H9 (cell line): ENCODE measurements at places on chromosomes 16 and 17. TPM values are rescaled to one million over a fixed set of nuclear protein-coding genes. Genes with fewer than 3 reads are reported as not detected.

- DNase-seq, result no peak
- H3K4me1 ChIP-seq, result no peaks in the 10 kb centered on the region
Observed at GRCh38 chr16:37511-37910, 15.9 kb downstream of the POLR3K start.

DNA sequence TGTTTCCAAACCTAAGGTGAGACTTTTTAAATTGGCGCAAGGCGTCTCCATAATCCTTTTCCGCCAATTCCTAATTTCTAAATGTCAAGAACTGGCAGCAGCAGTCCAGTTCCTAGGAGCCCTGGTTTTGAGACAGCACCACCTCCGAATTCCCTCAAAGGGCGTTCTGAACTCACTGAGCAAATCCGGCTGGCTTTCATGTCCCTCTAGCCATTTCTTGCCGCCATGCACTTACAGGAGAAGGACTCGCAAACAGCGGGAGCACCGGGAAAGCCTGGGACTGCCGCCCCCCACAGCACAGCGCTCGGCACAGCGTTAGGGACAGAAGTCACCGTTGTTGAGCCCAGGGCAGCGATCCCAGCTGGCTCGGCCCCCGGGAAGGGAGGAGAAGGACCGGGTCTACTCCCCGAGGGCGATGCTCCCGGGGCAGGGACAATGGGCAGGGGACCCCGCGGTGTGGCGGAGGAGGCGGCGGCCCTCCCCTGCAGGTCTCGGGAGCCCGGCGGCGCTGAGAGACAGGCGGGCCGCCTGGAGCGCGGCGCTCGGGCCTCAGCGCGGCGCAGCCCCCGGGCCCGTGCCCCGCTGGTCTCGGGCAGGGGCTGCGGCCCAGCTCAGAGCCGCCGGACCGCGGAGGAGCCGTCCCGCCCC, 545 bp downstream of the ARHGAP17 start:
- H3K4me3 ChIP-seq, result peak overlapping the region; percentile 94
- H3K4me1 ChIP-seq, result no peaks in the 10 kb centered on the region
- H3K36me3 ChIP-seq, result peaks cover 21% of the 10 kb centered on the region
- H3K27me3 ChIP-seq, result no peaks in the 10 kb centered on the region

DNA sequence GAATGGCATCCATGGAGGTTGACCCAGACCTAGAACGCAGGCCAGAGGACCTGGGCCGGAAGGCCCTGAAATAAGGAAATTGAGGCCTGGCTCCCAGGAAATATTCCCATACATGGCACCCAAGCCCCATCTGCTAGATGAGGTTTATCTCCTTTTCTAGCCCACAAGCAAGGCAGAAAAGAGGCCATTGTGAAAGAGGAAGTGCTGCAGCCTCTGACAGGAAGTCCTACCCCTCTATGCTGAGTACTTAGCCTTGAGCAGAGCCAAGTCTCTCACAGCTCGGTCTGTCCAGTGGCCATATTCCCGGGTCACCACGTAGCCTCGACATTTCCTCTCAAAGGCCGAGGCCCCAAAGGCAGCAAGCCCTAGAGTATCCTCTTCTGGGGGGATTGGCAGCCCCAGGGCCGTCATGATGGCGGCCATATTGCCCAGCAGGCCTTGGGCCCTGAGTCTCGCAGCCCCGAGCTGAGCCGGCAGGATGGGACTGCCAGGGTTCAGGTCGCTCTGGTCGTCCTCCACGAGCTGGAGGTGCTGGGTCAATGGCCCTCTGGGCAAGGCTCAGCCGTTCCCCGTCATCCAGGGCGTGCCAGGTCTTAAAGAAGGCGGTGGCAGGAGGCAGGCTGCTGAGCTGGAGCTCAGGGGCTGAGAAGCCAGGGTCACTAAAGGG, 7.8 kb downstream of the CTF1 start:
- no peaks in the 10 kb centered on the region for H3K27me3 ChIP-seq
- no peaks in the 10 kb centered on the region; the same call in 1 of the 2 replicates for H3K4me1 ChIP-seq
- no peak overlapping the region for H3K4me3 ChIP-seq
- no peak for DNase-seq
- H3K27ac ChIP-seq, result no peak overlapping the region
- H3K36me3 ChIP-seq, result no peaks in the 10 kb centered on the region

GRCh38 chr16:84459941-84460405, 44.5 kb downstream of the MEAK7 start:
- H3K27me3 ChIP-seq, result no peaks in the 10 kb centered on the region
- no peak overlapping the region for H3K4me3 ChIP-seq
- no peaks in the 10 kb centered on the region for H3K4me1 ChIP-seq
- H3K27ac ChIP-seq, result no peak overlapping the region
- DNase-seq, result no peak

GRCh38 chr17:53588317-53588716, 234.4 kb upstream of the KIF2B start:
- H3K36me3 ChIP-seq, result peaks cover 1% of the 10 kb centered on the region; the same call in 2 of the 3 replicates
- DNase-seq, result no peak
- H3K27me3 ChIP-seq, result no peaks in the 10 kb centered on the region
- no peak overlapping the region for H3K27ac ChIP-seq
- H3K4me3 ChIP-seq, result no peak overlapping the region

DNA sequence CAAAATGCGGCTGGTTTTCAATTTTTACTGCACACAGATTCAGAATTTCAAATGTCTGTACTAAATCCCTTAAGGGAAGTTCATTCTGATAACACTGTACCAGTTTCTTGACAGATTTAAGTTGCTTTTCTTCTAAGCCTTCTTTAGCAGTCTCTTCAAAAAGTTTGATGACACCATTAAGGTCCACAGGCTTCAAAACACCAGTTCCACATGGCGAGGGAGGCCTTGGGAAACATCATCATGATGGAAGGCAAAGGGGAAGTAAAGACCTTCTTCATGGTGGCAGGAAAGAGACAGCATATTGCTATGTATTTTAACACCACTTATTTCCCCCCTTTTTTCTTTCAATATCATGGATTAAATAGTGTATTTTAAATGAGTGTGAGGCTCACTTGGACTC, 24.5 kb downstream of the NLRC5 start:
- H3K27me3 ChIP-seq, result no peaks in the 10 kb centered on the region
- H3K36me3 ChIP-seq, result no peaks in the 10 kb centered on the region; the same call in 2 of the 3 replicates
- no peaks in the 10 kb centered on the region for H3K4me1 ChIP-seq
- no peak for DNase-seq
- H3K4me3 ChIP-seq, result no peak overlapping the region

- H3K4me3 ChIP-seq, result no peak overlapping the region
- H3K27ac ChIP-seq, result no peak overlapping the region
- H3K27me3 ChIP-seq, result no peaks in the 10 kb centered on the region
- no peaks in the 10 kb centered on the region for H3K4me1 ChIP-seq
- no peaks in the 10 kb centered on the region for H3K36me3 ChIP-seq
Observed at GRCh38 chr16:11396241-11397048, 51.2 kb downstream of the RMI2 start.

DNA sequence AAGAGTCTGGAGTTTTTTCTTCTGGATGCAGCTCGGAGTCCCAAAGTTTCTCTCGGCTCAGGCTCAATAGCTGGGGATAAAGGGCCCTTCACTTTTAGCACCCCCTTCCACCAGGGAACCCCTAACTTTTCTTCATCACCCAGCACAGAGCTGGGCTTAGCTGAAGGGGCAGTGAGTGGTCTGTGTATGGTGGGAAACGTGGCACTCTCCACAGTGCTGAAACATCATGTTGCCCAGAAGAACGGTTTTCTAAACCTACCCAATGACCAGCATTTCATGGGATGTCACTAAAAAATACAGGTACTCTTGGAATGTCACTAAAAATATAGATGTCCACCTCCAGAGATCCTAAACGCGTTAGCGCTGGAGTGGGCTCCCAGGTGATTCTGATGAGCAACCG, 12.0 kb downstream of the ERN2 start:
- no peaks in the 10 kb centered on the region for H3K27me3 ChIP-seq
- no peak for DNase-seq
- peaks cover 4% of the 10 kb centered on the region for H3K36me3 ChIP-seq
- no peaks in the 10 kb centered on the region for H3K4me1 ChIP-seq
- H3K4me3 ChIP-seq, result no peak overlapping the region
- no peak overlapping the region for H3K27ac ChIP-seq

GRCh38 chr16:85310868-85311585, 198.8 kb upstream of the CIBAR2 start:
- peaks cover 15% of the 10 kb centered on the region; the same call in 1 of the 2 replicates for H3K4me1 ChIP-seq
- no peaks in the 10 kb centered on the region for H3K27me3 ChIP-seq
- no peak for DNase-seq
- H3K36me3 ChIP-seq, result no peaks in the 10 kb centered on the region
- no peak overlapping the region; the same call in 1 of the 2 replicates for H3K4me3 ChIP-seq

GRCh38 chr16:49800441-49800840, 55.5 kb downstream of the ZNF423 start:
- no peak overlapping the region for H3K4me3 ChIP-seq
- H3K4me1 ChIP-seq, result peaks cover 3% of the 10 kb centered on the region; the same call in 1 of the 2 replicates
- no peaks in the 10 kb centered on the region; the same call in 2 of the 3 replicates for H3K36me3 ChIP-seq
- DNase-seq, result no peak

DNA sequence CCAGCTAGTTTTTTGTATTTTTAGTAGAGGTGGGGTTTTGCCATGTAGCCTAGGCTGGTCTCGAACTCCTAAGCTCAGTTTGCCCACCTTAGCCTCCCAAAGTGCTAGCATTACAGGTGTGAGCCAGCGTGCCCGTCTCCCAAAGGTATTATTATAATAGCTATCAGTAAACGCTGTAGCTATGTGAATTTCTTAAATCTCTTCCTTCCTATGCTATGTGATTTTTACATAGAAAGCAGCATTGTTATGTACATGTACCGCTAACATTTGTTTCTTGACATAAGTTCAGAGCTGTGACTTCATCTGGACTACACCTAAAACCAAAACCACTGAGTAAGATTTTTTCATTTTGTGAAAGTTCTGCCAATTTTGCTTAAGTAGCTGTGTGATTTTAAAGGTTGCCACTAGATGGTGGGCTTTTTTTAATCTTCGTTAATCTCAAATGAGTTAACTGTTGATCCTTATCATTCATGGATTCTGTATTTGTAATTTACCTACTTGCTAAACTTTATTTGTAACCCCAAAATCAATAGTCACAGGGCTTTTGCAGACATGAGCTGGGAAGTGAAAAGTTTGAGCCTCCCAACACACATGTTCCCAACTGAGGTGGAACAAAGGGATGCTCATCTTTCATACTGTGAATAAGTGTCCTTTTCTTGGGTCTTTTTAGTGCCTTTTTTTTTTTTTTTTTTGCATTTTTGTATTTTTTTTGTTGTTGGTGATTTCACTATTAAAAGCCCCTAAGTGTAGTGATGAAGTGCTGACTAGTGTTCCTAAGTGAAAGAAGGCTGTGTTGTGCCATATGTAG, 21.9 kb downstream of the PRKAR1A start:
- no peak overlapping the region for H3K27ac ChIP-seq
- H3K4me1 ChIP-seq, result no peaks in the 10 kb centered on the region

DNA sequence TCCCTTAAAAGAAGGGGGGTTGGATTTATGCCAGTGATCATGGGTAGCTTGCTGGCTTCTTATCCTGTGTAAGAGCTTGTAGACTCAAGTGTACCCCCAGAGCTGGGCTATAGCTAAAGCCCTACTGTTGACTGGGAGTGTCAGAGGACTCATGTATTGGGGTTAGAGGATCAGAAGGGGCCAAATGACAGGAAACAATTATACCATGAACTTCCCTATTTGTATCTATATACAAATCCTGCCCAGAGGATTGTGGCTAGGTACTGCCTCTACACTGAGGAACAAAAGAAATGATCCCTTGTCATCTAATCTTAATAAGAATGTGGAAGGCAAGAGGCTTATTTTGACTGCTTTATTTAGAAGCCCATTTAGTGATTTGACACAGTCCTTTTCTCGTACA, 14.3 kb downstream of the ZP2 start:
- H3K4me3 ChIP-seq, result no peak overlapping the region
- no peak overlapping the region for H3K27ac ChIP-seq
- no peaks in the 10 kb centered on the region for H3K36me3 ChIP-seq
- H3K27me3 ChIP-seq, result no peaks in the 10 kb centered on the region
- no peak for DNase-seq

DNA sequence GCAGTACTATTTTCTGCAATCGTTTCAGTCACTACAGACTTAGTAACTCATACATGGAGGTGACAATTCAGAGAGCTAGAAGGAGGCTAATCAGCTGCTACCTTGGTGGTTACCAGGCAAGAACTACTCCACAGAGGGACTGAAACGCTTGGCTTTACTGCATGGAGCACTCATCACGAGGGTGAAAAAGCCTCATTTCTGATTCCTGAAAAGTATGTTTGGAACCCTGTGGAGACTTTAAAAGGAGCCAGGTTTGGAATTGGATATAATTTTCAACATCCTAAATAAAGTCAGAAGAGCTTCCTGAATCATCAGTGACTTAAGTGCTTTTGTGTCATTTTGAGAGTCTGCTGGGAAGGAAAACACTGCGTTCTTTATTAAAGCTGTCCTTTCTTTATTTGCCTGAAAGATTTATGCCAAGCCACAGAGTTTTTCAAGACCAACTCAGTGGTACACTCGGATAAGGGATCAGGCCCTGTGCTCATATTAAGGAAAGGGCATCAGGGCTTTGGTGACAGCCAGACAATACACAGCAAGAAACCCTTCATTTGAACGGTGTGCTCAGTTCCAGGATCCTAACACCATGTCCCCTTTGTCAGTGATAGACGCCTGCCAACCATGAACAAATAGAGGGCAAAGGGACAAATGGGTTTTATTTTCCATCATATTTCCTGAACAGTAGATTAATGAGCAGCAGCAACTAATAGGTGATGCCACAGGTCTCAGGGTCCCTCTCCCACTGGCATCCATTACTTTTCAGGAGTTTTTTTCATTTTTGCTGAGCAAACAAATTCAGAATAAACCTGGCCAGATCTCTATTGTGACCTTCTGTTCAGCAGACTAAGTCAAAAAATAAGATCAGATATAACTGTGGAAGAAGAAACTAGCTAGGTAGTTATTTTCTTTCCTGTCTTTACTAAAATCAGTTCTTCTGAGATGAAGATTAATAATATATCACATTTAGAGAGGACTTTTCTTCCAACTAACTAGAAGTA, 80.5 kb upstream of the CLEC18B start:
- H3K27me3 ChIP-seq, result no peaks in the 10 kb centered on the region
- no peaks in the 10 kb centered on the region for H3K4me1 ChIP-seq
- H3K36me3 ChIP-seq, result peaks cover 9% of the 10 kb centered on the region; the same call in 2 of the 3 replicates
- no peak for DNase-seq

GRCh38 chr17:6753006-6753445, 2.8 kb upstream of the XAF1 start:
- no peak overlapping the region for H3K4me3 ChIP-seq
- no peaks in the 10 kb centered on the region for H3K27me3 ChIP-seq
- peak; percentile 63 for DNase-seq

DNA sequence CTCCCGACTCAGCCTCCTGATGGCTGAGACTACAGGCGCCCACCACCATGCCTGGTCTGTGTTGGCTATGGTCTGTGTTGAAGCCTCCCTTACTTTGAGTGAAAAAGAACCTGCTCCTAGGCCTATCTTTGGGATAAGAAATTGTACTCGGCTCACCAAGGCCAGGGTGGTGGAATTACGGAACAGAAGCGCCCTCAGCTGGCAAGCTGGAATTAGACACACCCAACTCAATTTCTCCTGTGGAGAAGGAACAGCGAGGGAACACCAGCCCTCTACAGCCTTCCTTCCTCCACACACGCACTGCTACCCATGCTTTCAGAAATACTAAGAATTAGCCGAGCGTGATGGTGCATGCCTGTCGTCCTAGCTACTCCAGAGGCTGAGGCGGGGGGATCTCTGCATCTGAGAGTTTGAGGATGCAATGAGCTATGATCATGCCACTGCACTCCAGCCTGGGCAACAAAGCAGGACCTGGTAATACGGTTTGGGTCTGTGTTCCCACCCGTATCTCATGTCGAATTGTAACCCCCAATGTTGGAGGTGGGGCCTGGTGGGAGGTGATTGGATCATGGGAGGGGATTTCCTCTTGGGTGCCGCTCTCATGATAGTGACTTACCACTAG, 40.1 kb upstream of the RBBP6 start:
- H3K4me1 ChIP-seq, result peaks cover 2% of the 10 kb centered on the region; the same call in 1 of the 2 replicates
- no peak overlapping the region for H3K4me3 ChIP-seq
- H3K27me3 ChIP-seq, result no peaks in the 10 kb centered on the region; the same call in 1 of the 2 replicates
- H3K27ac ChIP-seq, result no peak overlapping the region
- DNase-seq, result peak; percentile 83

The KRT37 gene
- total RNA-seq, result not detected in 2 replicates

The DDX42 gene
- 184 and 187 TPM in 2 replicates for total RNA-seq

The PRRT2 gene
- total RNA-seq, result 10.7 and 14.6 TPM in 2 replicates
